ENCODE measurements at places on chromosomes 1 and 21. TPM values are rescaled to one million over a fixed set of nuclear protein-coding genes. Genes with fewer than 3 reads are reported as not detected.

PLA2G4A gene
- not detected for total RNA-seq

DYRK1A gene
- 95.4 TPM for total RNA-seq

KLF18 gene
- not detected for total RNA-seq

TMEM183A gene
- 70.7 TPM for total RNA-seq

CD5L gene
- not detected for total RNA-seq

OR2T33 gene
- total RNA-seq = not detected

GBP1 gene
- total RNA-seq = 209 TPM

CFAP74 gene
- not detected for total RNA-seq

PGLYRP4 gene
- total RNA-seq = not detected

KCND3 gene
- not detected for total RNA-seq

LMO4 gene
- 43.1 TPM for total RNA-seq

EDN2 gene
- not detected for total RNA-seq

HJV gene
- total RNA-seq = not detected

COL9A2 gene
- total RNA-seq = 23.9 TPM

OR14A16 gene
- total RNA-seq = not detected

ZCCHC17 gene
- 22.0 TPM for total RNA-seq
